ENCODE measurements at places on chromosomes 5 and 9.
A peak's percentile ranks its signal among the peaks of the same experiment; 100 is the strongest.

DNA sequence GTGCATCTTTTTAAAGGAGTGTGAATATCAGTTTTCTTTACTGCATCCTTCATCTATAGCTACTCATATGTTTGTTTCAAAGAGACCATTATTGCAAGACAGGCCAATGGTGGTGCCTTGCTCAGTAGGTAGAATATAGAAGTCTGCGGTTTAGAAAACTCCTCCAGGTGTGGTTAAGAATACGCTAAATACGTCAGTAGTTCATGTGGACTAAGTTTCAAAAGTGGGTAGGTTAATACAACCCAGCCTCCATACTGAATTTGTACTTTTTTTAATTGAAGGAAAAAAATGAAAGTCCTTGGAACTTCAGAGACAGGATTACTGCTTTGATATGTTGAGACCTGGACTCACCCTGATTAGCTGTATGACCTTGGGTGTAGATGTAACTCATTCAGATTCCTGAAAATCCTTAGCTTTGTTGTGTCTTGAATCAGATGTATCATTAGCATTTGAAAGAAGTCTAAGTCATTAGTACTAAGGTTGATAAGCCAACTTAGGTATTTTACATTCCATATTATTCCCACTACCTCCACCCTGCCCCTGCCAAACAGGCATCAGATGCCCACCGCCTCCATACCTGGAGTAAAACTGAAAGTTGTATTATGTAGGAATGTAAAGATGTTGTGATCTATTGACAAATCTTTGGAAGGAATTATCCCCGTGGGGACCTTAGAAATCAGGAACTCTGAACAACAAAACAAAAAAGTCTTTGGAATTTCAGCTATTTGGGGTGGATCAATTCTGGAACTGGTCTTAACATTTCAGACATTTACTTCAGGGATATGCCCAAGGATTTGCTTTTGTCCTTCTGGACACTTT, 6.1 kb downstream of the BASP1 start:
- DNase-seq, result no peak

- DNase-seq, result no peak
Measured at GRCh38 chr9:127336506-127337352, 60.2 kb upstream of the SLC2A8 start.

GRCh38 chr5:128669803-128670202, 131.8 kb upstream of the FBN2 start:
- DNase-seq, result no peak

GRCh38 chr5:127586811-127587210, 62.1 kb upstream of the CTXN3 start:
- no peak for DNase-seq

DNA sequence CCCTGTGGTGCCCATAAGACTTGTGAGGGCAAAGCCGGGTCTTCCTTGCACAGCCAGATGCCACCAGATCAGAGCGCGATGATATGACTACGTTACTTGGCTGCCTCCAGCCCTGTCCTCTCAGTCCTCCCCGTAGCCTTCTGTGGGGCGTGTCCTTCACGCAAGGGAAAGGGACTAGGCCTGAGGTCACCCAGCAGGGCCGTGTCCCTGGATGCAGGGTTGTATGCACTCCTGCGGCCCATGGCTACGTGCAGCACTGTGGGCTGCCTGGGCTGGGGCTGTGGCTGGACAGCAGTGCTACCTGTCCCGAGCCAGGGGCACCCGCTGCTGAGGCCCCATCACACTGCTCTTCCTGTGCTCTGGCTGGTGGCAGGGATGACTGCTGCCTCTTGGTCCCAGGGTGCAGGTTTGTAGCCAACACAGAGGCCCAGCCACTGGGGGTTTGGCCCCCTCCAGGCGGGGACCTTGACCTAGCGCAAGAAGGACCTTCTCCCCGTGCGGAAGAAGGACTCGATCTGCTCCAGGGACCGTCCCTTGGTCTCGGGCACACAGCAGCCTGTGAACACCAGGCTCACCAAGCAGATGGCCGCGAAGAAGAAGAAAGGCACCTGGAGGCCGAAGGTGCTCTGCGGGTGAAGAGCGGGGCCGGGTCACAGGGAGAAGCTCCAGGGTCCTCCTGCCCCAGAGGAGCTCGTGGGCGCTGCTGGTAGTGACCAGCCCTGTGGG, 7.2 kb downstream of the SLC2A6 start:
- DNase-seq, result no peak

GRCh38 chr9:73579823-73580222, 428.2 kb downstream of the ANXA1 start:
- no peak for DNase-seq

GRCh38 chr5:91927439-91927838, 544.3 kb upstream of the ARRDC3 start:
- DNase-seq, result no peak

- DNase-seq, result no peak
Measured at GRCh38 chr9:19451240-19452087, 42.7 kb downstream of the ACER2 start.

DNA sequence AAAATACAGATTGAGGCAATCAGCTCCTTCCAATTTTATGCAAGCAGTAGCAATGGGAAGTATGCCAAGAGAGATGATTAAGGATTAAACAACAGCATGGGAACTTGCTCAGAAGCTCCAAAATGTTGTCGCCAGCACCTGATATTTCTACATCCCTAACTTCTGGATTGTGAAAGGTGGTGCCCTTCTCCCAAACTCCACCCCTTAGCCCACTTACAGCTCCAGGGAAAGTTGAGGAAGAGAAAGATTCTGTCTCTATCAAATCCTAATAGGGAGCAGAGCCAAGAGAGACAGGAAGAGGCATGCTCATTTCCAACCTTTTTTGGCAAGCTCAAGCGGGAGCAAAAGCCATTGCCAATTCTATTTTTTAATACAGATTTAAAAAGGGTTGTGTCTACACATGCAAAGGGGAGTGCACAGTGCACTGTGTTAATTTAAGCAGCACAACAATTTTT, 92.4 kb upstream of the NR3C1 start:
- DNase-seq, result no peak

GRCh38 chr5:149423794-149424268, 44.7 kb upstream of the IL17B start:
- DNase-seq, result no peak

DNA sequence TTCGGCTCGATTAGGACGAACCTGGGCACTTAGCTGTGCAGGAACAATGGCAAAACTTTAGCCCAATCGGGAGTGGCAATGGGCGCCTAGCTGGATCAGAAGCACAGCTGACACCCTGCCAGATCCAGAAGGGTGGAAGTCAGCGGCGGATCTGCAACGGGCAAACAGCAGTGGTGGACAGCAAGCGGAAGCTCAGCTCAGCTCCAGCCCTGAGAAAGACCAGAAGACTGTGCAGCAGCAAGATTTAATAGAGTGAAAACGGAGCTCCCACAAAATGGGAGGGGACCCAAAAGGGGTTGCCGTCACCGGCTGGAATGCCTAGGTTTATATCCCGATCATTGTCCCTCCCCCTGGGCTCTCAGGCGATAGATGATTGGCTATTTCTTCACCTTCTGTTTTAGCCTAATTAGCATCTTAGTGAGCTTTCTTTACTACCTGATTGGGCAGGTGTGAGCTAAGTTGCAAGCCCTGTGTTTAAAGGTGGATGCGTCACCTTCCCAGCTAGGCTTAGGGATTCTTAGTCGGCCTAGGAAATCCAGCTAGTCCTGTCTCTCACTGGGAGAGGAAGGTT, 1237.9 kb downstream of the CDH12 start:
- no peak for DNase-seq

DNA sequence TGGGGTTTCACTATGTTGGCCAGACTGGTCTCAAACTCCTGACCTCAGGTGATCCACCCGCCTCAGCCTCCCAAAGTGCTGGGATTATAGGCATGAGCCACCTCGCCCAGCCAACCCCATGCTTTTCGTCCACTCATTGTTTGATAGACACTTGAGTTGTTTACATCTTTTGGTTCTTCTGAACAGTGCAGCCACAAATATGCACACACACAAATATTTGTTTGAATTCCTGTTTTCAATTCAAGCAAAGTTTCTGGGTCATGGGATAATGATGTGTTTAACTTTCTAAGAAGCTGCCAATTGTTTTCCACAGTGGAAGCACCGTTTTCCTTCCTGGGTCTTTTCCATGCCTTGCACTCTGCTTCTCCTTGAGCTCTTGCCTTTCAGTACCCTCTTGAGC, 6.8 kb upstream of the PAEP start:
- DNase-seq, result no peak

DNA sequence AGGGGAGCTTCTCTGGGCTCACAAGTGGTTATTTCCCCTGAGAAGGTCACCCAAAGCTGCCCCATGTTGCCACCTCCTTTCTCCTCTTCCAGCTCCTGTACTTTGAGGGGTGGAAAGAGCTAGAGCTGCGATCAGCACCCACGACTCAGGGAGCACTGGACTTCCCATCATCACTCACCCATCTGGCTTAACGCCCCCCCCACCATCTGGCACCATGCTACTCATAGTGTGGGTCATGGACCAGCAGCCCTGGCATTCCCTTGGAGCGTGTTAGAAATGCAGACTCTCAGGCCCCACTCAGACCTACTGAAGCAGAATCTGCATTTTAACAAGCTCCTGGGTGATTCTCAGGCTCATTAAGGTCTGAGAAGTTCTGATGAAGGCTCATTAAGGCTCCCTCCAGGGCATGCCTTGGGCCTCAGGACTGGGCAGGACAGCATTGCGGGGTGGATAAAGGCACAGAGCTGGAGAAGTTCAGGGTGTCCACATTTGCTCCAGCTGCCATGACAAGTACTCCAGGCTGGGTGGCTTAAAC, 67.3 kb downstream of the GALNT12 start:
- DNase-seq, result no peak

- peak; percentile 3 for DNase-seq
Measured at GRCh38 chr9:111661802-111662521, 557 bp downstream of the GNG10 start.

DNA sequence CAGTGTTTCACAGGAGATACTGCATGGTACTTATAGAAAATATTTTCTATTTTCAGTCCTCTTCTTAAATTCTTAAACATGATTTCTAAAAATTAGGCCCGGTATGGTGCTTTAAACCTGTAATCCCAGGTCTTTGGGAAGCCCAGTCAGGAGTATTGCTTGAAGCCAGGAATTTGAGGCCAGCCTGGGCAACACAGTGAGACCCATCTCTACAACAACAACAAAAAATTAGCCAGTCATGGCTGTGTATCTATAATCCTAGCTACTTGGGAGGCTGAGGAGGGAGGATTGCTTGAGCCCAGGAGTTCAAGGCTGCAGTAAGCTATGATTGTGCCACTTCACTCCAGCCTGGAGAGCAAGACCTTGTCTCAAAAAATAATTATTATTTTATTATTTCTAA, 23.3 kb downstream of the ELL2 start:
- DNase-seq, result no peak

DNA sequence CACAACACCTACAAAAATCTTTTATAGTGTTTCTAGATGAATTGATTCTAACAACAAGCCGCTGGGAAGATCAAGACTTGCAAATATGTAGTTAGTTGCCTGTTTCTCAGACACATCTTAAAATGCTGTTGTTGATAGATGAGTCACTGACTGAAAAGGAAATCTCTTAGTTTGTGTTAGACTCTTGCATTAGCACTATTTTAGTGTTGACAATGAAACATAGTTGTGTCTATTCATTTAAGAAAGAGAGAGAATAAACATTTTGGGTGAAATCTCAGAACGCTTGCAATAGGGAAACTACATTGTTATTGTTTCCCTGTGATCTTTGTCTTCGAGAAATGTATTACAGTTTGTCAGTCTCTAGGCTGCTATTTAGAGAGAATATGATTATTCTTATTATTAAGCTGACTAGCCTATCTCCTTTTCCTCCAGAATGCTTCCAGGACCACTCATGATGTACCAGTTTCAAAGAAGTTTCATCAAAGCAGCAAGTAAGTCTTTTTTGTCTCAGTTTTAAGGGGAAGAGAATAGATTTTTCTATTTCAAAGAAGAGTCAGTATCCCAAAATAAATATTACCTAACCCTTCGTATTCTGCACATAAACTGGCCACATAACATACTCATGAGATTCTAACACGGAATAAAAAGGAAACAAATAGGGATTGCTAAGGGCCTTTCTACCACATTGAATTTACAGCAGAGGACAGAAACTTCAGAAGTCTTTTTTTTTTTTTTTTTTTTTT, 285.6 kb downstream of the ARHGAP26 start:
- no peak for DNase-seq

- DNase-seq, result peak; percentile 51
Measured at GRCh38 chr9:33719581-33720374, 75.6 kb upstream of the PRSS3 start.

DNA sequence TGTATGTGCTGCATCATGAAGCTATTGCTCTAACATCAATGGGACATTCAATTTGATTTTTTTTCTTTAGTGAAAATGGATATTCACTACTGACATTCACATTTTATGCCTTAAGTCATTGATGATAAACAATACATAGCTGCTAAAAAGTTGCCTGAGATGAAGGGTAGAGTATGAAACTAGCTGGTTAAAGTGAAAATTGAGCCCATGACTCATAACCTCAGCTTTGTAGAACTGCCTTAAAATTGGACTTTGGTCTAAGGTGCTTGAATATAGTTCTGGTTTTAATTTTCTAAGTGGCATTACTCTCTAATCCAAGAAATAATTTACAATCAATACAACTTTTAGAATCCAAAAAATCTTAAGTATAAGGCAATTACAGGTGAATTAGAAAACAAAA, 740.4 kb upstream of the RIOK2 start:
- no peak for DNase-seq

GRCh38 chr5:39151745-39152144, 67.6 kb downstream of the FYB1 start:
- DNase-seq, result no peak

DNA sequence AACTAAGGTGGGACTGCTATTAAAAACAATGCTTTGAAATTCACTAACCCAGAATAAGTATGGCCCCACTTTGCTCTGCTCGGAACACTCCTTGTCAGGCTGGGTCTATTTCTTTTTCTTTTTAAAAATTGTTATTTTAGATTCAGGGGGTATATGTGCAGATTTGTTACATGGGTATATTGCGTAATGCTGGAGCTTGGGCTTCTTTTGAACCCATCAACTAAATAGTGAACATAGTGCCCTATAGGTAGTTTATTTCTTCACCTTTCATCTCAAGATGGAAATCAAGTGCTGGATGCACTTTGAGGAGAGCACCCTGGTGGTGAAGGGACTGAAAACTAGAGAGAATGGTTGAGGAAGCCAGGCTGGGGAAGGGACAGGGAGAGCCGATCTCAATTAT, 51.0 kb downstream of the GLRA1 start:
- no peak for DNase-seq

DNA sequence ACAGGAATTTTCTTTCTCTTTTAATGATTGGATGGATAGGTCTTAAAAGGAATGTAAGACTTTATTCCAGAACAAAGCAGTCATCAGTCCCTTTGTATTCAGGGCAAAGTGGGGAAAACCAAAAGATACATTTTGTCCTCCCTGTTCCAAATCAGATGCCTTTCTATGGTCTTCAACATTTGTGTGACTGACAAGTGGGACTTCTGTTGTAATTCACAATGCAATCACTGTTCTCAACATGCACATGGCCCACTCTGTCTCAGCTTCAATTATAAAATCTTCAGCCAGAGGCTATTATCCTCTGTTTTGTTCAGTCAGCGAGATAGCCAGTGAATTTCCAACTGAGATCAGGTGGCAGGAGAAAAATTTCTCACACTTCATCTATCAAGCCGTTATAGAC, 95.5 kb upstream of the ERBIN start:
- DNase-seq, result no peak

Measured in RPMI8226 (cell line).